Sciatic nerve (tissue), 2 donors: ENCODE measurements at places on chromosomes 11 and 22. TPM values are rescaled to one million over a fixed set of nuclear protein-coding genes. Genes with fewer than 3 reads are reported as not detected.

The MUC2 gene
- not detected for total RNA-seq

The UBQLN3 gene
- 1.1 TPM for total RNA-seq

The ZBTB16 gene
- total RNA-seq: 22.7 TPM

The CREB3L1 gene
- 20.8 TPM for total RNA-seq

The UBQLNL gene
- 1.5 TPM for total RNA-seq

The PAMR1 gene
- 15.6 TPM for total RNA-seq

The PRR33 gene
- total RNA-seq: not detected

The CCDC15 gene
- 2.8 TPM for total RNA-seq

The OSBP gene
- total RNA-seq: 45.5 TPM

The MS4A12 gene
- total RNA-seq: not detected

The MPST gene
- 36.4 TPM for total RNA-seq

The APOL5 gene
- not detected for total RNA-seq

The SEC14L6 gene
- 4.3 TPM for total RNA-seq

The MYO18B gene
- total RNA-seq: not detected

The PSMD13 gene
- 79.4 TPM for total RNA-seq

The PGR gene
- 2.5 TPM for total RNA-seq

The MS4A1 gene
- total RNA-seq: 2.5 TPM

The GNG3 gene
- 1.4 TPM for total RNA-seq

The GLB1L2 gene
- 1.6 TPM for total RNA-seq

The CELSR1 gene
- total RNA-seq: 1.9 TPM

The SART1 gene
- 51.0 TPM for total RNA-seq

The POU2AF3 gene
- total RNA-seq: 3.1 TPM

The RAB3IL1 gene
- total RNA-seq: 70.5 TPM
